ENCODE measurements at places on chromosomes 1 and 21.

DNA sequence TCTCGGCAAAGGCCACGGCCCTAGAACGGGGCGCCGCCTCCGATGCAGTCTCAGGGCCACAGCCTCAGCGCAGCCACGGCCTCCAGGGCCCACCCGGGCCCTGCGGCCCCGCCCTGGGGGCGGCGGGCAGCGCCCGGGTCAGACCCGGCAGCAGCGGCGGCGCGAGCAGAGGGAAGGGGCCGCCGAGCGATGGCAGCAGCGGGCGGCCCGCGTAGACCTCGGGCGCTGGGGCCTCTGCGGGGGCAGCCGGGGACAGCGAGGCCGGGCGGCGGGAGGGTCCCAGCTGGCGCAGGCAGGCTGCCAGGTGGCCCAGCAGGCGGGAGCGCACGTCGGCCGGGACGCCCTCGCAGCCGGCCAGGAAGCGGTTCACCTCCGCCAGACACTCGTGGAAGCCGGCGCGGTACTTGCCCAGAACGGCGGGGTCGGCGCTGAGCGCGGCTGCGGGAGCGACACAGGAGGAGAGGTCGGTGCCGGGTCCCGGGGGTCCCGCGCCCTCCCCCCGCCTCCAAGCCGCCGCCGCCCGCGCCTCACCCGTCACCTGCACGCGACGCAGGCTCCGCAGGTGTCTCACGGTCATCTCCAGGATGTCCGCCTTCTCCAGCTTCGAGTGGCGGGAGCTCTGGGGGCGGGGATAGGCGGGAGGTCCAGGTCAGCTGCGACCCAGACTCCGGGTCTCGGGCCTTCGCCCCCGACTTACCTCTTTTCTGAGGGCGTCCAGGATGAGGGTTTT lies 737 bp downstream of the HES4 start:
- DNase-seq, result no peak

DNA sequence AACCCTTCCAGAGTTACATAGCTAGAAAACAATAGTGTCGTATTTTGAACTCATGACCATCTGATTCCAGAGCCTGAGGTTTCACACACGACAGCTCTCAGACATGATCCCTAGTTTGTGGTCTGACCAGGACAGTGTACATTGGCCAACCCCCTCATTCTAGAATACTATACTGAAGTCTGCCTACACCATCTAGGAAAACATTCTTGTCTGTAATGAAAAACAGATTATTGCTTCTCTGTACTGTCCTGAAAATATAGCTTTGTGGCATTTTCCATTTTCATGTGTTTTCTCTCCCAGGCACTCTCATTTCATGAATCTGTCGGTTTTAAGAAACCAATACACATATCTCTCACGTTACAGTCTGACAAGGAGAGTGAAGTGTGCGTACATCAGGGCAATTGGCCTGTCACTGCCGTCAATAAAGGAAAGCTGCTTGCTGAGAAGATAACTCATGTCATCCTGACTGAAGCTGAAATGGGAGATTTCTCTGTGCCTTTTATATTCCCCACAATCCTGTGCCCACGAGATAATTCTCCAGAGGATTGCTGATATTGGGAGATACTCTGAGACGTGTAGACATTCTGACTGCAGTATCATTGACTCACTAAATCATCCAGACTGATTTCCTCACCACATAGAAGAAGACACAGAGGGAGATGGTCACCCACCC lies 585.6 kb downstream of the PLPP3 start:
- DNase-seq, result no peak

- DNase-seq, result no peak
These were observed 447.2 kb upstream of the NR5A2 start for GRCh38 chr1:199580300-199580699.

DNA sequence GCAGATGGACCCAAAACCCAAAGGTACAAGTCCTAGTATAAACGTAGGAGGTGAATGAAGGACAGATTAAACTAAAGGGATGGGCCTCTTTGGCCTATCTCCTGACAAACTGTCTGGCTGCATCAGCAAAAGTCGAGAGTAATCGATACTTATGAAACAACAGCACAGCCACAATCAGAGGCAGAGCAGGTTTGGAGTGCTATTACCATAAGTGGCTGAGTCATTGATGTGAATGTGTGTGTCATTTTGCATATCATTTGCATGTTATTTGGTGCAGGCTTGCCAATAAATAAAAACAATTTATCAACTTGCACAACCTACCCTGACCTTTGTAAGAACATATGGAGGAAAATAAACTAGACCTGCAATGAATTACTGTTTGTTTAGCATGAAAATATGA lies 283.1 kb downstream of the NUF2 start:
- no peak for DNase-seq

DNA sequence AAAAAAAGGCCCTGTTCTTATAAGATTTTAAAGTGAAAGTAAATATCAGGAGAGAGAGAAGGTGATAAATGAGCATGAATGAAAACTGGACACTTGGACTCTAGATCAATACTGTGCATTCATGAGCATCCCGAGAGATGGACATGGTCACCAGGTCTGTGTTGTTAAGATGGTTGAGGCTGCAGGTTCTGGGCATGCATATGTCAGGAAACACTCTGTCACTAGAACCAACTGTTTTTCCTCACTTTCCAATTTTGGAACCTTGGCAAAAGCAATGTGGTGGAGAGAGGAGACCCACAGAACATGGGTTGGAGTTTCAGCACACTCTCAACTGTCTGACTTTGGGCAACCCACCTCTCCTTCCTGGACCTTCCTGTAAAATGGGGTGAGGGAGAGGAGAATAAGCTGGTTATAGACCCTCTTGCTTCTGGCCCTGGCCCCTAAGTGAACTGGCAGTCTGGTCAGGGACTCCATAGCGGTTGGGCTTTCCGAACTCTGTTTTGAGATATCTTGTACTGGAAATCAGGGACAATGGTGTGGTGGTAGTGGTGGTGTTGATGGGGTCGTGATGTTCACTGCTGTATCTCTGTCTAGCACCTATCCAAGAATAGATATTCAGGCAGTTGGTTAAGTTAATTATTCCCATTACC lies 4.2 kb downstream of the MAN1C1 start:
- DNase-seq, result no peak

- DNase-seq, result no peak
These were observed 29.3 kb upstream of the USP1 start for GRCh38 chr1:62407398-62408009.

GRCh38 chr21:43916691-43917514 lies 51.9 kb downstream of the AGPAT3 start:
- peak; percentile 44 for DNase-seq

DNA sequence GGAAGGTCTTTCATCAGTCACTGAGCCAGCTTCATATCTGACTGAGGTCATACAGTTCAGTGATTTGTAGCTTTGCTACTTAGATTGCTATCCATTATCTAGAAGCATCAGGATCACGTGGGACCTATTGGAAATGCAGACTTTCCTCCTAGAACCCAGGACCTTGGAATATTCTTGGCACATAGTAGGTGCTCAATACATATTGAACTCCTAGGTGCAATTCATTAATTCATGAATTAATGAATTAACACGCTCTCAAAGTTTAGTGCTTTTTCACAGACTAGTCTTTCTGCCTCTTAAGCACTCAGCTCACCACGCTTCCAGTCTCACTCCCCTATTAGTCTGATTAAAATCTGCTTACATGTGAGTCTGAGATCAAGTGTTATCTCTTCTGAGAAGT lies 12.1 kb downstream of the METTL18 start:
- DNase-seq, result no peak

GRCh38 chr1:966135-966703 lies at the start of gene PLEKHN1:
Gene PLEKHN1, plus strand, starts transcription at chr1:966482. Its CDS starts 50 bp downstream, at chr1:966532.
- DNase-seq, result no peak

DNA sequence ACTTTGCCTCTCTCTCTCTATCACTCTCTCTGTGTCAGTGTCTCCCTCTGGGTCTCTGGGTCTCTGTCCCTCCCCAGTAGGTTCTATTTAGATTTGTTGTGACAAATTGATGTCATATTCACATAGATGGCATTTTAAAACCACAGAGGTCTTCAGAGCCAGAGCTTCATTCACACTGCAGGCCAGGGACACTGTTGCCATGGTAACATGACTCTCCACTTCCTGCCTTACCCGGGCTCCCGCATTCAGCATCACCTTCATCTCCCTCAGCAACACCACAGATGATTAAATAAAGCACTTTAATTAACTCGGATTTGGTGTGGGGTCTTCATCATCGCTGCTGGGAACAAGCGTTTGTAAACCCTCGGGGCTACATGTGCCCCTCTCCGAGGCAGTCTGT lies 132.6 kb downstream of the ETS2 start:
- DNase-seq, result no peak

- DNase-seq, result no peak
These were observed 999.5 kb downstream of the NCAM2 start for GRCh38 chr21:21997390-21998333.

DNA sequence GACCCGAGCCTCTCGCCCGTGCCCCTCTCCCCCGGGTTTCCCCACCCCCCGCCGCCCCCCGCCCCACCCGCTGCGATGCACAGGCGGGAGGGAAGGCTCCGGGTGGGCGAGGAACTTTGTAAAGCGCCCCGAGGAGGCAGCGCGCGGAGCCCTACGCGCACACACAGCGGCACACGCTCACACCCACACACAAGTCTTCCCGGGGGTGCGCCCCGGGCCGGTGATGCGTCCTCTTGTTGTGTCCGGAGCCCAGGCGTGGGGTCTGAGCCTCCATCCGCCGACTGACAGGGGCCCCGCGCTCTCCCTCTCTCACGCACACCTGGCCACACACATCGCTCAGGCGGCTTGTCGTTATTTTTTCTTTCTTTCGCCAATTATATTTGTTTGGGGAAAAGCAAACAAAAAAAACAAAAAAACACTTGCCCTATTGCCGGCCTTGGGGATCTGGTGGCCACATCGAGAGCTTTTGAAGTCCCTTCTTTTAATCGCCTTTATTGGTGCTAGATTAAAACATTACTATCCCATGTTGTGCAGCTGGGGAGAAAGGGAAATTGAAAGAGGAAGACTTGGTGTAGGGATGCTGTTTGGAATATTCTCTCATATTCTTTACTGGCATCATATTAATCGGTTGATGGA lies 770 bp downstream of the NTNG1 start:
- no peak for DNase-seq

- no peak for DNase-seq
These were observed 396.7 kb upstream of the DAB1 start for GRCh38 chr1:57820356-57821095.

GRCh38 chr1:145994391-145995120 lies 1.8 kb downstream of the TXNIP start:
- no peak for DNase-seq

DNA sequence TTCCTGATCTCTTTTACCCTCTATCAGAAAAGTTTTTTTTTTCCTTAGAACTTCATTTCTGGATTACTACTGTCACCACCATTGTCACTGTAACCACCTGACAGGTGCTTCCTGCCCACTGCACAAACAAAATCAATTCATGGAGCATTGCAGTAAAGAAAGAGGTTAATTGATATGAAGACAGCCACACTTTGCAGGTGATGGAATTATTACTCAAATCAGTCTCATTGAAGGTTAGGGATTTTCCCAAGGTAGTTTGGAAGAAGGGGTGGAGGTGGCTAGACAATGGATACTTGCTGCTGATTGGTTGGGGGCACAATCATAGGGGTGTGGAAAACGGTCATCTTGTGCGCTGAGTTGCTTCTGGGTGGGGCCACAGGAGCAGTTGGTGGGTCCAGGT lies 230.8 kb upstream of the CACYBP start:
- no peak for DNase-seq

GRCh38 chr1:4825800-4826450 lies 171.5 kb downstream of the AJAP1 start:
- DNase-seq, result no peak

DNA sequence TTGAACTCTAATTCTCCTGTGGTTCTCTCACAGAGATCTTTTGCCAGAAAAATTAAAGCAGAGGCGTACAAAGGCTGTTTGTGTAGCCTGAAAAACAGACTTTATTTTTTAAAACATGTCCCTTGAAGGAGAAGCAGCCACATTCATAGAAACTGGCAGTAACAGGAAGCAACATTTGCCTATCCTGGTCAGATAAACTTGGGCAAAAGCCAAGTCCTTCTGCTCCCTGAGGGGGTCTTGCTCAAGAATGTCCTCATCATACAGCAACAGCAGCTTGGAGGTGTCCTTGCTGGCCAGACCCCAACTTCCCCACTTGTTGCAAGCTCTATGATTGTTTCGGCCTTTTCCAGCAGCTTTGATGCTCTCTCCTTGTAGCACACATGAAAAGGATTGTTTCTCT lies 36.3 kb downstream of the MSTO1 start:
- no peak for DNase-seq

DNA sequence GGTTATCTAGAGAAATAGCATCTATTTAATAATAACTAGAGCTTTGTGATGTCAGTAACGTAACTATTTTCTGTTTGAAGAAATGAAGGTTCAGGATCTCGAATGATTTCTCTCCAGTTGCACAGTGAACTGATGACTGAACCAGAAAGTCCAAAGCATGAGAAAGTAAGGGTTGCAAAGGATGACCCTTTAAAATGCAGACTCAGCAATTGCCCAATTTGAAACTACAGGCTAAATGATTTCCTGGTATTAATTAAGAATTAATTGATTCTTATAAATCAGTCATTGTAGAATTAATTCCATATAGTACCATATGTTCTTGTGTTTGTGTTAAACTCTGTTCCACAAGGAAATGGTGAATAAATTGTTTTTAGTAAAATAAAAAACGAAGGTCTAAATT lies 318.6 kb downstream of the NFIA start:
- DNase-seq, result no peak

- no peak for DNase-seq
These were observed 372.2 kb downstream of the PTBP2 start for GRCh38 chr1:97093741-97094140.

DNA sequence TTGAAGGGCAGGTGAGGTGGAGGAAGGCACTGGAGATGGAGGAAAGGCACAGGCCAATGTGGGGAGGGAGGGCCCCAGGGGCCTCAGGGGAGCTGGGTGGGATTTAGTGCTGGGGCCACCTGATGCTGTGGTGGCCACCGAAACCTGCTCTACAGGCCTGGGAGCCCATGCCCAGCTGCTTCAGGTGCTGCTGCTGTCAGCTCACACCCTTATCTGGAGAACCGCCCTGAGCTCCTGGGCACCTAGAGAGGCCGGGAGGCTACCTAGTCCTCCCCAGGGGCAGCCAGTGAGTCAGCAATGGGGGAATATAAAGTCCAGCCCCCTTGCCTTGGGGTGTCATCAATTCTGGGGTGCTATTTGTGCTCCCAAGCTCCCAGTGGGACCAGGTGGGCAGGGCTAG lies 12.2 kb downstream of the FAM131C start:
- DNase-seq, result no peak

Data from stimulated activated CD4-positive, alpha-beta T cell treated with anti-CD3 and anti-CD28 coated beads, Interleukin-2, amount 100 ng/mL, for 4 hours (primary cell).